Spinal cord (tissue), 10 donors: ENCODE measurements at places on chromosomes 11 and 22. TPM values are rescaled to one million over a fixed set of nuclear protein-coding genes. Genes with fewer than 3 reads are reported as not detected.
A peak's percentile ranks its signal among the peaks of the same experiment; 100 is the strongest.

VSIG10L2 gene
- not detected for total RNA-seq

MAJIN gene
- total RNA-seq, result 0.50 TPM

MIAT gene
- 54.7 TPM for total RNA-seq

MPPED1 gene
- 14.3 TPM for total RNA-seq

PDGFD gene
- total RNA-seq, result 34.2 TPM

- H3K4me1 ChIP-seq, result peaks cover 19% of the 10 kb centered on the region
- no peak overlapping the region for H3K27ac ChIP-seq
- H3K36me3 ChIP-seq, result peaks cover 37% of the 10 kb centered on the region
- H3K27me3 ChIP-seq, result no peaks in the 10 kb centered on the region
These were observed 16.6 kb downstream of the MED15 start for GRCh38 chr22:20524004-20524481.

- peaks cover 11% of the 10 kb centered on the region for H3K4me1 ChIP-seq
- no peak overlapping the region for H3K4me3 ChIP-seq
- no peaks in the 10 kb centered on the region for H3K27me3 ChIP-seq
- no peak overlapping the region for H3K27ac ChIP-seq
These were observed 24.1 kb downstream of the PTDSS2 start for GRCh38 chr11:473962-474785.

DNA sequence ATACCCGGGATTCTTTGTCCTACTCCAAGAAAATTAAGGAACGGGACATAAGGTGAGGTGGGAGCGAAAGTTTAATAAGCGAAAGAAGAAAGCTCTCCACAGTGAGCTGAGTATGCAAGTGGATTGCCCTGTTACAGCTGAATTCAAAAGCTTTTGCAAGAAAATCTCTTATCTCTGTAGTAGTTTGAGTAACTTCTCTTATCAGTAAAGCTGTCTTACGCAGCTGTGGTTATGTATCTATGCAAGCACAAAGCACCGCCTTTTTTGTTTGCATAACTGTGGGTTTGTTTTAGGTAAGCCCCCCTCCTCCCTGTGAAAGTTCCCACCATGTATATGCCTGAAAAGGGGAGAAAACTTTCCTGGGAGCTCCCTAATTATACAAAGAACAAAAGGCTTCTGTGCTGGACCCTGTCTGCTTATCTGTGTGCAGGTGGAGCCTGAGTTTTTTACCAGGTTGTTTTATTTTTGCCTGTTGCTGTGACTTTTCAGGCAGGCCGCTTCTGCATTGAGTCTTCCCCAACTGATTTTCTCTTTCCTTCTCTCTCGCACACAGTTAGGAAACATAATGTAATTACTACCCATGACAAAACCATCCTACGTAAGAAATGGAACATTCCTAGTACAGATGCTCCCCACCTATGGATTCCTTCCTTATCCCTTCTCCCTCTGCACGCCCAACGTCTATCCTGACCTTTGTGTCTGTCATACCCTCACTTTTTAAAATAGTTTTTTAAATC lies 837 bp upstream of the PLAAT5 start:
- DNase-seq, result no peak
- H3K4me3 ChIP-seq, result peak overlapping the region; percentile 58
- H3K4me1 ChIP-seq, result peaks cover 14% of the 10 kb centered on the region
- H3K27me3 ChIP-seq, result peaks cover 7% of the 10 kb centered on the region
- H3K36me3 ChIP-seq, result no peaks in the 10 kb centered on the region
- H3K27ac ChIP-seq, result no peak overlapping the region

GRCh38 chr22:18028817-18029527 lies 4.6 kb upstream of the MICAL3 start:
- no peaks in the 10 kb centered on the region for H3K36me3 ChIP-seq
- no peaks in the 10 kb centered on the region for H3K27me3 ChIP-seq
- peaks cover 11% of the 10 kb centered on the region for H3K4me1 ChIP-seq
- H3K4me3 ChIP-seq, result no peak overlapping the region
- no peak overlapping the region for H3K27ac ChIP-seq
- no peak for DNase-seq

GRCh38 chr11:9142732-9143131 lies 51.3 kb upstream of the SCUBE2 start:
- H3K27me3 ChIP-seq, result no peaks in the 10 kb centered on the region
- H3K36me3 ChIP-seq, result peaks cover 63% of the 10 kb centered on the region
- peak overlapping the region; percentile 61 for H3K27ac ChIP-seq
- H3K4me1 ChIP-seq, result peaks cover 27% of the 10 kb centered on the region
- no peak overlapping the region for H3K4me3 ChIP-seq

DNA sequence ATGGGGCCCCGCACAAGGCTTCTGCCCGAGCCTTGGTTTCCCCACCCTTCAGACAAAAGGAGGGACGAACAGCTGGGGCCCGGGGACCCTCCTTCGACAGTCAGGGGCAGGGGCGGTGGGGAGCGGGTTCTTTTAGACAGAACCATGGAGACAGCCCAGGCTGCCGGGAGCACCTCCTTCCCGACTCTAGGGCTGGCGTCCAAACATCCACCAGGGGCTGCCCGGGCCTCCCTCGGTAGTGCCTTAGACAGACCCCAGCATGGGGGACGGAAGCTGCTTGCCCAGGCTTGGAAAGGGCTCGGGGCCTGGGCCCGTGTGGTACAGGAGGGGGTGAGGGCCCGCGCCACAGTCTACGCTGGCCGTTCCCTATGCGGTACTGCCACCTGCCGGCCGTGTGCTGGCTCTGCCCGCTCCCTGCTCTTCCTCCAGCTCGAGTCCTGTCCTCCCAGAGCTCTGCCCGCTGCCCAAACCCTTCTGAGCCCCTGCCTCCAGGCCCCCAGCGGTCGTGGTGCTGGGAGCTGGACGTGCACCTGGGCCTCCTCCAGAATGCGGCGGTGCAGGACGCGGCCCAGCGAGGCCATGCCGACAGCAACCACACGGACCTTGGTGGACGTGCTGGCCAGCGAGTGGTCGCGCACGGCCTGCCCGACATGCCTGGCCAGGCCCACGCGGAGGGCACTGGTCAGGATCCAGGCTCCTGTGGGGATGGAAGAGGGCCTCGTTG lies 20.1 kb downstream of the TSSC4 start:
- no peak overlapping the region for H3K27ac ChIP-seq
- H3K27me3 ChIP-seq, result no peaks in the 10 kb centered on the region
- no peak overlapping the region for H3K4me3 ChIP-seq
- no peaks in the 10 kb centered on the region for H3K36me3 ChIP-seq

- H3K27ac ChIP-seq, result no peak overlapping the region
- no peaks in the 10 kb centered on the region for H3K27me3 ChIP-seq
- no peaks in the 10 kb centered on the region for H3K4me1 ChIP-seq
These were observed 23.0 kb downstream of the SCN4B start for GRCh38 chr11:118129471-118130172.

DNA sequence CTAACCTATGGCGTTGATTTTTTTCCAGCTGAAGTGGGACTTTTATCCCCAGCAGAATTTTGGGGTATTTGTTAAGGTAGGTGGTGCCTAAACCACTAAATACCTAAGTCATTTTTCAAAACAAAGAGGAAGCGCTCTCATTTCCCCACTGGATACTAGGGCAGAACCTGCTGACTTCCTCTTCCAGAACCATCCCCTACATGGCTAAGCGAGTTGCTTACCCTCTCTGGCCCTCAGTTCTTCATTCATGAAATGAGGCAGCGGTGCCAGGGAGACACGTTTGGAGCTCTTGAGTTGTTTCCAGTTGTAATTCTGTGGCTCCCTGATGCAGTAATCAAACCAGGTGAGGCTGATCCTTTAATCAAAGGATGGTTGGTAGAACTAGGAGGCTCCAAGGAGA lies 10.0 kb upstream of the MTMR3 start:
- DNase-seq, result no peak
- H3K36me3 ChIP-seq, result no peaks in the 10 kb centered on the region
- no peak overlapping the region for H3K4me3 ChIP-seq
- no peaks in the 10 kb centered on the region for H3K27me3 ChIP-seq

DNA sequence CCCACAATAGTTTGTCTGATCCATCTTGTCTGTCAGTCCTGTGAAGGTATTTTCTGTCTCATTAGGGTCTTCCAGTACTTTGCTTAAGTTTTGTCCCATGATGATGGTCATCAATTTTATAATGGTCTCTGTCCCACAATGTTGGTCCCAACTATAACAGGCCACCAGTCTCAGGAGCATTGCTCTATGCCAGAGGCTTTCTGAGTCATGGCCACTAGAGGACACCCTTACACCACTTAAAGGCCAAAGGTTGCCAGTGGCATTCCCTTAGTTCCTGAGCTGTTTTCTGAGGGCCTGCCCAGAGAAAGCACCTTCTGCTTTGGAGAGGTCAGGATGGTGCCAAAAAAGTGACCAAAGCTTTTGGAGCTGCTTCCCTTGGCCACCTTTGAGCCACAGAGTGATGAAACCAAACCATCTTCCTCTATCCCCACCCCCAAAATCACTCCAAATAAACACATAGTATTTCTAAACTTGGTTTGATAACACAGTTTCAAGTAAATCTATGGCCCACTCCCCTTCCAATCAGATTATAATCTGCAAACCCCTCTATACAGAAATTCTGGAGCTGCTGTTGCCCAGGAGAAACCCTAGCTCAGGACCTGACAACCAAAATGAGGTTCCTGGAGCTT lies 19.3 kb downstream of the EIF3F start:
- no peak for DNase-seq
- peaks cover under 1% of the 10 kb centered on the region for H3K4me1 ChIP-seq
- H3K27me3 ChIP-seq, result peaks cover 2% of the 10 kb centered on the region
- no peak overlapping the region for H3K27ac ChIP-seq
- no peak overlapping the region for H3K4me3 ChIP-seq

GRCh38 chr11:108223348-108224149 lies 682 bp downstream of the ATM start:
- peaks cover 4% of the 10 kb centered on the region for H3K4me1 ChIP-seq
- H3K4me3 ChIP-seq, result peak overlapping the region; percentile 99
- DNase-seq, result peak; percentile 5
- no peaks in the 10 kb centered on the region for H3K27me3 ChIP-seq

DNA sequence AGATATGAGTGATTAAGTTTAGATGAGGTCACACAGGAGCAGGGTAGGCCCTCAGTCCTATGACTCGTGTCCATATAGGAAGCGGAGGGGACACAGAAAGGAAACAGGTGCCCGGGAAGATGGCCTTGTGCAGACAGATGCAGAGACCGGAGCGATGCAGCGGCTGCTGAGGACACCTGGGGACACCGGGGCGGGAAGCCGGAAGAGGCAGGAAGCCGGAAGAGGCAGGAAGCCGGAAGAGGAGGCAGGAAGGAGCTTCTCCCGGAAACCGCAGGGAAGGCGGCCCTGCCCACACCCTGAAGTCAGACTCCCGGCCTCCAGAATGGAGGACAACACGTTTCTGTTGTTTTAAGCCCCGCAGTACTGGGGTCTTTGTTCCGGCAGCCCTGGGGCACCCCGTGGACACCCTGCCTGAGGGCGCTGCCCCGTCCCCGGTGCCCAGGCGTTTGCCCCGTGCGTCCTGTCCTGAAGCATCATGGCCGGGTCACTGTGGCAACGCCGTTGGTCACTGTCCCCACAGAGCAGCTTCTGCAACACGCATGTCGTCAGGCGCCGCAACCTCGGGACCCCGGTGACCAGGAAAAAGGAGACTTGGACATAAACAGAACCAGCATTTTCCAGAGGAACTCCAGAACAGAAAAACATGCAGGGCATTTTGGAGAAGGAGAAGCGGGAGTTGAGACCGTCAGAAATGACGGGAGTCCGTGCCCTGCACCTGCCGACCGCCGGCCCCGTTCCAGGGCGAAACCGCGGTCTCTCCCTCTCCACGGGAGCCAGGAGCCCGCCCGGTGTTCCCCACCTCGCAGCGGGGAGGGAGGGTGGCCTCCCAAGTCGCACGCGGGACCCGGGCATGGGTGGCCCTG lies 103.4 kb downstream of the BRD1 start:
- no peak for DNase-seq
- no peak overlapping the region for H3K27ac ChIP-seq
- peaks cover 17% of the 10 kb centered on the region for H3K4me1 ChIP-seq
- no peaks in the 10 kb centered on the region for H3K36me3 ChIP-seq
- H3K27me3 ChIP-seq, result peaks cover 32% of the 10 kb centered on the region

GRCh38 chr22:37544955-37545702 lies 15.2 kb upstream of the CDC42EP1 start:
- H3K4me1 ChIP-seq, result peaks cover 66% of the 10 kb centered on the region
- H3K36me3 ChIP-seq, result no peaks in the 10 kb centered on the region
- peak overlapping the region; percentile 97 for H3K27ac ChIP-seq
- peak overlapping the region; percentile 24 for H3K4me3 ChIP-seq
- H3K27me3 ChIP-seq, result peaks cover 3% of the 10 kb centered on the region

DNA sequence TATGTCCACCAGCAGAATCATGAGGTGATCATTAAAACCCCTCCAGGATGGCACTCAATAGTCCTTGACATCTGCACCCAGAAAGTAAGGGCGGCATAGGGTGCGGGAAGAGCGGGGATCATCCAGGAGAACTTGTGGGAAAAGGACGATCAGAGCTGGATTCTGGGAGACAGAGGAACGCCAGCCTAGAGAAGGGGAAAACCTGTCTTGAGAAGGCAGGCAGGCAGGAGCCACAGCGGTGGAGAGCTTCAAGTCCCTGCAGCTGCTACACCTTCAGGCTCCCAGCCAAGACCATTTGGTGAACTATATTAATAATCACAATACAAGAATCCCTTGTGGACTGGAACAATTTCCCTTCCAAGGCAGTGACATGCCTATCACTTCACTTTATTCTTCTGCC lies 134.3 kb downstream of the BUD13 start:
- no peak overlapping the region for H3K27ac ChIP-seq
- H3K4me1 ChIP-seq, result peaks cover 15% of the 10 kb centered on the region
- DNase-seq, result no peak
- no peaks in the 10 kb centered on the region for H3K36me3 ChIP-seq

DNA sequence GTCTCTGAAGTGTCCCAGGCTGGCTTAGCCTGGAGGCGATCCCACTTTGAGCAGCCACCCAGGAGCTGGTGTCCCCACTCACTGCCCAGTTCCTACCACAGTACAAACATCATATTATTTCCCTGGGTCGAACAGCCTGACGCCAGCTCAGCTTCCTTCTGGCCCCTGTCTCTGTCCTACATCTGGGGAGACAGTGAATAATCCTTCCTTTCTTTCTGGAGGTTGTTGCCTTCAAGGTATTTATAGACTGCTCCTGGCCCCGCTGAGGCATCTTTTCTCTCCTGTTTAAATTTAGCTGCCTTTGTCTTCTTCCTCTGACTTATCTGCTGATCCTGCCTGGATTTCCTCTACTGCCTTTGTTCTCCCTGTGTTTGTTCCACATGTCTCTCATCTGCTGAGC lies 56.8 kb upstream of the LRRC55 start:
- H3K27me3 ChIP-seq, result no peaks in the 10 kb centered on the region
- H3K4me3 ChIP-seq, result no peak overlapping the region
- no peaks in the 10 kb centered on the region for H3K4me1 ChIP-seq

DNA sequence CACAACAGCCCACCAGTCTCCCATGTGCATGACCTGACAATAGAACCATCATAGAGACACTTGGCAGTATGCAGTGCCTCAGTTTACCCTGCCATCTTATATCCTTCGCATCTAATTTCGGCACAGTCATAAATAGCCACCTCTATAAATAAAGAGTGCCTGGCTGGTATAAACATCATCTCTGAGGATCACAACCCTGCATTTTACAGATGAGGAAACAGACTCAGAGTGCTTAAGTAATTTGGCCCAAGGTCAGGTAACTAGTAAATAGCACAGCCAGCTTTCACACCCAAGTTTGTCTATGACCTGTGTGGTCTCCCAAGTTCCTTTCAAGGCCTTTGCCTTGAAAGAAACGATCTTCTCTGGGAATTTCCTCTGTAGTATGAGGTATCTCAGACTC lies 44.6 kb downstream of the CYB5R2 start:
- no peaks in the 10 kb centered on the region for H3K27me3 ChIP-seq
- no peak overlapping the region for H3K27ac ChIP-seq
- DNase-seq, result no peak
